Right lobe of liver (tissue), 6 donors: ENCODE measurements at places on chromosomes 1 and 21.

GRCh38 chr1:97088391-97088790, 366.8 kb downstream of the PTBP2 start:
- DNase-seq = no peak

GRCh38 chr1:88608139-88608943, 75.7 kb upstream of the PKN2 start:
- no peak for DNase-seq

- DNase-seq = no peak
Observed at GRCh38 chr1:112063781-112064728, 74.6 kb upstream of the KCND3 start.

DNA sequence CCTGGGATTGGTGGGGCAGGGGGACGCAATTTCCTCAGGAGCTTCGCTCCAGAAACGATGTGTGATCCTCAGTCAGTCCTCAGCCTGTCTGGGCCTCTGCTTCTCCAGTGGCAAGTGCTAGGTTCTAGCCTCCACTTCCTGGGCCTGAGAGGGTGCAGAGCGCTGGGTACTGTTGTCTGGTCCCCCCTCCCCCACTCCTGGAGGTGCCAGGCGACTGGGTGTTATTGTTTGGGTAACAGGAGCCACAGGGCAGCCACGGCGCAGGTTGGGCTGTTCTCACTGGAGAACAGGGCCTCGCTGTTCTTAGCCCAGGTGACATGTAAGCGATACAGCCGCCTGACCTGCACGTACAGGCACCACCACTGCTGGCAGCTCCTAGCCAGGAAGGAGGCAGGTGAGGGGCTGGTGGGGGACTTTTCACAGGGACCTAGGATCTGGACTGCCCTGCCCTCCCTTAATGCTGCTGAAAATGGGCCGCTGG, 2.1 kb downstream of the RPS6KA1 start:
- no peak for DNase-seq

DNA sequence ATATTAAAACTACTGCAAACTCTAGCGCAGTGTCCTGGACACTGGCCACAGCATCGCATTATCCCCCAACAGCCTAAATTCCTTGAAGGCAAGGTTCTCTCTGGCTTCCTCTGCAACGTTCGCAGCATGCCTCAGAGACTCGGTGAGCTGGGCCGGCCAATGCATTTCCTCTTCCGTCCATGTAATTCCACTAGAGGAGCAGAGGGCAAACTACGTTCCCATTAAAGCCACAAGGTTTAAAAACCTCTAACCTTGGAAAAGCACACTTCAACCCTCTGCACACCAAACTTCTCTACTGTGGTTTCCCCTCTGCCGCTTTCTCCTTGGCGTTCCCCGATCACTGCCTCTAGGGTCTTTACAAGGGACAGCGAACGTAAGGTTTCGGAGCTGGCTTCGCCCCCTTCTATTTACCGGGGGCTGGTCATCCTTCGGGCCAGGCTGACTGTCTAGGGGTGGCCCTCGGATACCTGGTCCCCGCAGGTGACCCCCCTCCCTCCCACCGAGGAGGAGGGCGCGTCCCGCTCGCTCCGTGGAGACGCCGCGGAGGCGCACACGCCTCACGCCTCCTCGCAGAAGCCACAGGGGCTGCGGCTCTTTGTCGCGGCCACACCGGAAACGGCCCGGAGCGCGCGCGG, 456 bp upstream of the SMYD2 start:
- peak; percentile 65 for DNase-seq

GRCh38 chr1:203534526-203534925, 40.6 kb downstream of the OPTC start:
- DNase-seq = no peak
